SIG-M5 (cell line): ENCODE measurements at places on chromosomes 12 and 14.

DNA sequence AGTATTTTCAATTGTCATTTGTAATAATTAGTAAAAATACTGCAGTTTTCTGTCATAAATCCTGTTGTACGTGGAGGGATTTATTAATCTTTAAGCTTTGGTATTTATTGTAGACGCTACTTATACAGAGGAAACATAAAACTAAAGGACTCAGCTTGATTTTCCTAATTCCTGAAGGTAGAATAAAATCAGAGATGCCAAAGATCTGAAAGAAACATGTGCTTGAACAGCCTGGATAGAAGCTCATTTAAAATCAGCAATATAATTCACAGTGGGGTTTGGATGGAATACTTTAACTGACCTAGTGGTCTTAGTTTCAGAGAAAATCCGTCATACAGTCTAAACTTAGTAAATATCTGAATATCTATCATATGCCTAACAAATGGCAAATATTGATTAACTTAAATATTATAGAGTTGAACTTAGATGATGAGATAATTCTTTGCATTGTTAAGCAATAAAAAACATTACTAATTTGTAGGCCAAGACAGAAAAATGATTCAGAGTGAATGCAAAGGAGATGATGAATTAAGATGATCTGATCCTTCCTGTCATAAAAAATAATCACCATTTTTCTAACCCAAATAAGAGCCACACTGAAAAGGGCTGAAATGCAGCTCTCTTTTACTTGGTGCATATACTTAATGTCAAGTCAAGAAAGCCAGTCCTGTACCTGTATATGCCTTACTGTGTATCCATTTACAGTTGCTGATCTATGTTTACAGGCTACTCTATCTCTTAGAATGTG lies 397.1 kb upstream of the DCN start:
- no peak for DNase-seq

DNA sequence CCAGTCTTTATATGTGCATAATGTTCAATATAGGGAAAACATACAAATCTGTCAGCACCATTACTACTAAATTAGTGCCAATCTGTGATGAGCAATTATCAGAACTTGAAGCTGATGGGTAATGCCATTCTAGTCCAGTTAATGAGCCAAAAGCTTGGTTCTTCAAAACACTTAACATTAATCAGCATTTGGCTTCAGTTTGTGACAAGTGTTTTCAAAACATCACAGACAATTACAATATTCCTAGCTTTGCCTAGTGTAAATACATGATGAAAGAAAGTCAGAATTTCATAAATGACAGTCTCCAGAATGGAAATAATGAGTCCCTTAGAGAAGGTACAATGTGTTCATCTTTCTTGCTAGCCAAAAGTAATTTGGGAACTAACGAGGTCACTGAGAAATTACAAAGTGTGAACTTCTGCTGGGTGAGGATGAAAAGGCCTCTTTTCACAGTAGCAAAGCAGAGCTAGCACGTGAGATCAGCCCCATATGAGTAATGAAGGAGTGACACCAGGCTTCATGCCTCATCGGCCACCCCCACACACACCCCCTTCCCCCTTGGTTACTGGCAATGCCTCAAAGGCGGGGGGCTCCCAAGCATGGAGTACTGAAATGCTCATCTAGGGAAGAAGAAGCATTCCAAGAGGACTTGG lies 180.6 kb upstream of the EEA1 start:
- no peak for DNase-seq

- no peak for DNase-seq
These were observed 22.5 kb upstream of the PGF start for GRCh38 chr14:74977901-74978385.

- DNase-seq = no peak
These were observed 714.1 kb downstream of the FSCB start for GRCh38 chr14:43792980-43793379.

- no peak for DNase-seq
These were observed 94.6 kb downstream of the SRRM4 start for GRCh38 chr12:119075918-119076317.

DNA sequence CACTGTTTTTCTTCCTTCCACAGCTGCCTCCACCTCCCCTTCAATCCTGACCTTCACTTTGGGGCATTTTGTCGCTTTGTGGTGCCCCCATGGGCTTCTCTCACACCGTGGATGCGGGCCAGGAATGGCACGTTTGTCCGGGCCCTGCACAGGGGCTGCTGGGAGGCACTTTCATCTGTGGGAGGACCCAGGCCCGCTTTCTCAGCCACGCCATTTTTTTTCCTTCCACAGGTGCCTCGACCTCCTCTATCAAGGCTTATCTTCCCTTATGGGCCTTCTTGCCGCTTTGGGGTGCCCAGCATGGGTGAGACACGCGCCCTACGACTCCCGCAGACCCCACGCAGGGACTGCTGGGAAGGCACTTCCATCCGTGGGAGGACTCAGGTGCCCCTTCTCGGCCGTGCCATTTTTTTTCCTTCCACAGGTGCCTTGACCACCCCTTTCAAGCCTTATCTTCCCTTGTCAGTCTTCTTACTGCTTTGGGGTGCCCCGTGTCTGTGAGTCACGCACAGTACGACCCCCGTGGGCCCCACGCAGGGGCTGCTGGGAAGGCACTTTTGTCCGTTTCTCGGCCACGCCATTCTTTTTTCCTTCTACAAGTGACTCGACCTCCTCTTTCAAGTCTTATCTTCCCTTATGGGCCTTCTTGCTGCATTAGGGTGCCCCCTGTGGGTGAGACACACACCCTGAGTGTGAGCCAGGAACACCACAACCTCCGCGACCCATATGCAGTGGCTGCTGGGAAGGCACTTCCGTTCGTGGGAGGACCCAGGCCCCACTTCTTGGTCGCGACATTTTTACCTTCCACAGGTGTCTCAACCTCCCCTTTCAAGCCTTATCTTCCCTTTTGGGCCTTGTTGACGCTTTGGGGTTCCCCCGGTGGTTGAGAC lies 270.7 kb downstream of the ALG10 start:
- DNase-seq = no peak

DNA sequence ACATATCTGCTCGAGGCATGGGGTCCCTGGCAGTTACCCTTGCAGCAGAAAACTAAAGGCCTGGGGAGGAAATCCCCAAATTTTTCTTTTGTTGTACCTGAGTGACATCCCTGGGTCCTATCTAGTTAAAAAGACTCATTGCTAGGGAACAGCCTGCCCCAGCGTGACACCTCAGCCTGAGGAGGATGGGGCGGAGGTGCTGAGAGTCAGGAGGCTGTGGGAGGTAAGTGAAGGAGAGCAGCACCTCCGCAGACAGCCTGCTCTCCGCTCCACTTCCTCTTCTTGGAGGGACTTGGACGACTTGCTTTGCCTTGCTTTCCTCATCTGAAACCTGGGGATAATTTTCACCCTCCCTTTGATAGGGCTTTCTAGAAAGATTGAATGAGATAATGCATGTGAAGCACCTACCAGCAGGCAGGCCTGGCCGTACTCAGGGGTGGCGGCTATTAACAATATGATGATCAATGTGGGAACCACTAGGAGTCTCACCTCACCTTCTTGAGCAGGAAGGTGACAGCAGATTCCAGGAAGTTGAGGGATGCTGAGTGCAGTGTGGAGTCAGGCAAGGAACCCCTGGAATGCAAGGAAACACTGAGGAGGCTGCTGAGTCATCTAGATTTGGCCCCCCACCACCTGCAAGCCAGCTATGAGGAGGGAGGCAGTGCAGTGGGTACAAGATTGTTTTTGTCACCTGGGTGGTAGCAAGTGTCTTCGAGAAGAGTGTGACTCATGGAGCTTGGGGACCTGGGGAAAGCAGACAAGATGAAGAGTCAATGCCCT lies 23.2 kb downstream of the UBE3B start:
- no peak for DNase-seq

DNA sequence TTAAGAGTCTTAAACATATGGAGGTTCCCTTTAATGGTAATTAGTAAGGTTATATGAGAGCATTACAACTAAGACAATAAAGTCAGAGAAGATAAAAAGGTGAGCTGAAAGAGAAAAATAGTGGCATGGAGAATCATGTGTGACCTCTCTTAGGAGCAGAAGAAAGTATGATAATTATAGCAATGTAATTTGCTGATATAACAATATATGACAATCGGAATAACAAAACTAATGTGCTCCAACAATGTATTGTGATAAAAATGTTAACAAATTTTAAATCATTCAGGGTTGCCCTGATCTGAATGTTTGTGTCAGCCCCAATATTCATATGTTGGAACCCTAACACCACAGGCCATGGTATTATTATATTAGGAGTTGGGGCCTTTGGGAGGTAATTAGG lies 269.6 kb upstream of the PPFIA2 start:
- no peak for DNase-seq

DNA sequence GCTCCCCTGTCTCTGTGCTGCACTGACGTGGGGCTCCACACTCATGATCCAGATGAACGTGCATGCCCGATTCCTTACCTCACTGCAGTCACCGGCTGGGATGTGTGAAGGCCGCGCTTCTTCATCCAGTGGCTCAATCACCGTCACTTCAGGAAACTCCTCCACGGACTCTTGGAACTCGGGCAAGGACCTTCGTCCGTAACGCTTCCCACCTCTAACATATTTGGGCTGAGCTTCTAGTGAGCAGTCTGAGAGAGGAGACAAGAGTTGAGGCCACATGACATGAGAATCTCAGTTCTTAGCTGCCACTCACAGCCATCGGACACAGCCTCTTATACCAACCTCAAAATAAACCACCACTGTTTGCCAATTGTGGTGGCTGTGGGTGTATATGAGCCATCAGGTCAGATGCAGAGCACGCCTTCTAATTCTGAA lies 38.3 kb downstream of the NIN start:
- DNase-seq = no peak

DNA sequence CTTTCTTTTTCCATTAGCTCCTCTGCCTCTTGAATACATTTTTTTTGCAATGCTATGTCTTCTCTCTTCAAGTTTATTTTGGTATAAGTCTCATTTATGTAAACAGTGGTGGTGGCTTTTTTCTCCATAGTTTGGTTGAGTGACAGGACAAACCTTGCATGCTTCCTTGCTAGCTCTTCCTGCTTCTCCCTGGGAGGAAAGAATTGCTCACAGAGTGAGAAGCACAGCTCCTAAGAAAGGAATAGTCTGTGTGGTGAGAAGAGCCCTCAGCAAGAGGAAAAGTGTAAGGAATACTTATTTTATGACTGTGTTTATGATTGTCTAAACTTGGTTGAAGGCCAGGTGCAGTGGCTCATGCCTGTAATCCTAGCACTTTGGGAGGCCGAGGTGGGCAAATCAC lies 11.5 kb downstream of the CCDC175 start:
- DNase-seq = no peak

DNA sequence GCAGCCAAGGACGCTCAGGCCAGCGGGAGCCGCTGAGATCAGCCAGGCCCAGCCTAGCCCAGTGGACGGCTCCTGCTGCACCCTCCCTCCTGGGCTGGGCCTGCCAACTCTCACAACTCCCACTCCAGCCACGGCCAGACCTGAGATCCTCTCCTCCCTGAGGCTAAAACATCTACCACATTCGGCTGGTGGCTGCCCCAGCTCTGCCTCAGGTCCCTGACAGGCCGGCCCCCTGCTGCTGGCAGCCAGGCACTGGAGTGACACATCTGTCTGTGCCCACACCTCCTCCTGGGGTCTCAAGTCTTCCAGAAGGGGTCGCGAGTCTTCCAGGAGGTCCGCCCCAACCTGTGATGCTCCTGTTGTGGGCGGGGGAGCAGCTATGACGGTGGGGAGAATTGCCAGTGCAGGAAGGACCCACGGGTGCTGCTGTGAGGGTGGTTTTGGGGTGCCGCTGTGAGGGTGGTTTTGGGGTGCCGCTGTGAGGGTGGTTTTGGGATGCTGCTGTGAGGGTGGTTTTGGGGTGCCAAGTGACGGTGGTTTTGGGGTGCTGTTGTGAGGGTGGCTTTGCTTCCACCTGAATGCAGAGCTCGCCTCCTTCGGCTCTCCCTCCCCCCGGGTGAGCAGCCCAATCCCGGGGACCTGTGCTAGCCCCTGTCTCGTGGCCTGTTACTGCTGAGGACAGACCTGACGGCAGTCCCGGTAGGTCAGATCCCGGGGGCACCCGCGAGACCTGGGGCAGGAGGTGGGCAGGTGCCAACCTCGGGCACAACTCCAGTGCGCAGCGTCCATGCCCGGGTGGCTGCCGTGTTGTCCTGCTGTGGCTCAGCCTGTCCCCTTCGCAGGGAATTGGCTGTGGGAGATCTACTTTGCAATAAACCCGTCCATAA lies 27.5 kb upstream of the C14orf180 start:
- DNase-seq = no peak

GRCh38 chr12:79288911-79289310 lies 401.9 kb downstream of the PAWR start:
- DNase-seq = no peak

GRCh38 chr14:52350445-52350844 lies 36.3 kb downstream of the PTGER2 start:
- DNase-seq = no peak

DNA sequence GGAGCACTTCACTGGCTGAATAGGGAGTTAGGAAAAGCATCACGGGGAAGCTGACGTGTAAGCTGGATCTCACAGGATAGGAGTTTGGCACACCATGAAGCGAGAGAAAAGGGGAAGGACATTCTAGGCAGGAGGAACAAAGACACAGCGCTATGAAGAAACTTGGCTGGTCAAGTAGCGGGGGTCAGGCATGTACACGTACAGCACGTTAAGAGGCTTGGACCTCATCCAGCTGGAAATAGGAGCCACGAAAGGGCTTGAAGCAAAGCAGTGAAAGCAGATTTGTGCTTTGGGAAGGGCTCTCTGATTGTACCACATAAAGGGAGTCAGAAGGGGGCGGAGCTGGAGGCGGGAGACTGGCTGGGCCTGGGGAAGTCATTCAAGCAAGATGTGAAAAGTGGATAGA lies 19.6 kb upstream of the GALNT8 start:
- DNase-seq = no peak

DNA sequence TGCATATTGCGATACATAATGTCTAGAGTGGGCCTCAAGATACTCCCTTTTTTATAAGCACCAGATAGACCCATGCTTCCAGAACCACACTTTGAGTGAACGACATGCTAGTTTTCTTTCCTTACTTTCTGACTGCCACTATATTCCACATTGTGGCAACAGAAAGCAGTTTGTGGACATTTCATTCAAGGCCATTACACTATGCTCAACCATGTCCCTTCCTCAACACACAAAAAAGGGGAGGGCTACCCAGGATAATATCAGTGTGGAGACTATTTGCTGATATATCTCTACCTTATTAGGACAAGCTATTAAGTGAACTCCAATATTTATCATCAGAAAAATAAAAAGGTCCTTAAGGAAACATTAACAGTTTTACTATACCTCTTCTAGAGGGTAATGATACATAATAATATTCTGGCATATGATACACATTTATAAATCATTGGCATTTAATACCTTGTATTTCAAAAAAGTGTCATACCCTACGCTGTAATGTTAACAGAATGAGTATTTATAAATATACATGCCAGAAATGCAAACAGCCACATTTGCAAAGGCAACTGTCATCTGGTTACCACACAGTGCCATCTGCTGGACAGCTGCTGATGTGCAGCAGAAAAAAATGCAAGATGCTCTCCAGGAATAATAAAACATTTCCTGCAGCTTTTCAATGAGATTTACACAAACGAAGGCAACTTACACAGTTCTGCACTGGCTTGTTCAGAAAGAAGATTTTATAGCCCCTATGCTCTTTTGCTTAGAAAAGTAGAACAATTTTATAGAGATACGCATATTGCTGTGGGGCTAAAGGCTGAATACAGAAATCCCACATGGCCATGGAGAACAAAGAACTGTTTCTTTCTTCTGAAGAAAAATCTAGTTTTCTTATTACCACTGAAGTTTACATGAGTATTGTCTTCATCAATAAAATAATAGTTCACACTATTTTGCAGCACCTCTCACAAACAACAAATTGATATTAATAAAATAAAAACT lies 182.2 kb upstream of the GRIP1 start:
- DNase-seq = no peak
